SJSA1 (cell line): ENCODE measurements at places on chromosomes 2 and 18.

DNA sequence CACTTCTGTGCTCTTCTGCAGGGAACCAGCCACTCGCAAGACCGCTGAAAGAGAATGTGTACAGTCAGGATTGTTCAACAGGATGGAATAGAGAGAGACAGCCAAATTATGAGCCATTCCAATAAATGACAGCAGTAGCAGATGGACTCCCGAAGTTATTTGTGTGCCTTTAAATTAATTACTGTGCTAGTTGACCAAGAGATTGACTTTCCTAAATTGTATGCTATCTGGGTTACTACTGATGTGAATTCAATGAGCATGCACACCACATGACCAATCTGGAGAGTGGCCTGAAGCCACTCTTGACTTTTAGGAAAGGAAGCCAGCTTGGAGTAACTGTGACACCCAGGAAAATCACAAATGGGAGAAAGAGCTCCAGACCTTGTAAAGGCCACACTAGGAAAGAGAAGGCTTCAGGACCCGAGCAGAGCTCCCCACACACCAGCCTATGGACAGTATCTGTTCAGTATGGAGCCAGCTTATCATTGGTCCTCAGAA is 52.8 kb downstream of the CHMP3 start:
- no peaks in the 10 kb centered on the region for H3K27me3 ChIP-seq
- H3K4me3 ChIP-seq: no peak overlapping the region
- no peak for DNase-seq
- H3K36me3 ChIP-seq: peaks cover 41% of the 10 kb centered on the region
- H3K4me1 ChIP-seq: no peaks in the 10 kb centered on the region

DNA sequence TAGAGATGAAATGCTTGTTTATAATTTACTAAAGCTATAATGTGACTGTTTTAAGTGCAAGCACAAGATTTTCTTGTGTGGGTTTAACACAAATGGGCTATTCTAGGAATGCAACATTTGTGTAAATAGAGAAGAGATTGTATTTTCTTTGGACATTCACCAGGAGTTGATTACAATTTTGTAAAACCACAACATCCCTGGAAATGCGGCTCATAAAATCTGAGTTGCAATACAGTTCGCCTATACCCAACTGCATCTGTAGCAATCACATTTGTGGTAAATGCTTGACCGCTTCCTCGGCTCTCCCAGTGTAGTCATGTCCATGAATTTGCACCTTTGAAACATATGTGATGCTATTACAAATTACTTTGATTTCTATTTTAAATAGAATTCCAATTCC is 348.7 kb upstream of the CDH20 start:
- no peaks in the 10 kb centered on the region for H3K27me3 ChIP-seq
- H3K36me3 ChIP-seq: no peaks in the 10 kb centered on the region
- H3K27ac ChIP-seq: no peak overlapping the region
- H3K4me1 ChIP-seq: peaks cover 15% of the 10 kb centered on the region
- H3K4me3 ChIP-seq: no peak overlapping the region
- peak; percentile 47 for DNase-seq

GRCh38 chr2:25250331-25251070 is 82.1 kb upstream of the POMC start:
- H3K27ac ChIP-seq: no peak overlapping the region
- no peak overlapping the region for H3K4me3 ChIP-seq
- H3K27me3 ChIP-seq: no peaks in the 10 kb centered on the region
- DNase-seq: no peak
- H3K36me3 ChIP-seq: peaks cover 2% of the 10 kb centered on the region; the same call in 1 of the 2 replicates

GRCh38 chr2:151845481-151845880 is 17.3 kb upstream of the ARL5A start:
- peaks cover 3% of the 10 kb centered on the region; the same call in 1 of the 2 replicates for H3K27me3 ChIP-seq
- DNase-seq: no peak
- H3K4me1 ChIP-seq: no peaks in the 10 kb centered on the region
- H3K27ac ChIP-seq: no peak overlapping the region
- H3K36me3 ChIP-seq: no peaks in the 10 kb centered on the region

- H3K4me3 ChIP-seq: no peak overlapping the region
- H3K4me1 ChIP-seq: no peaks in the 10 kb centered on the region
- no peak for DNase-seq
- H3K36me3 ChIP-seq: no peaks in the 10 kb centered on the region
- H3K27ac ChIP-seq: no peak overlapping the region
- no peaks in the 10 kb centered on the region for H3K27me3 ChIP-seq
Measured at GRCh38 chr2:146523196-146523595, 1321.6 kb upstream of the ACVR2A start.

GRCh38 chr18:58363767-58364540 is 264.9 kb downstream of the ALPK2 start:
- H3K4me1 ChIP-seq: peaks cover 67% of the 10 kb centered on the region
- DNase-seq: peak; percentile 44
- H3K4me3 ChIP-seq: no peak overlapping the region
- H3K27me3 ChIP-seq: no peaks in the 10 kb centered on the region
- H3K36me3 ChIP-seq: peaks cover 44% of the 10 kb centered on the region

DNA sequence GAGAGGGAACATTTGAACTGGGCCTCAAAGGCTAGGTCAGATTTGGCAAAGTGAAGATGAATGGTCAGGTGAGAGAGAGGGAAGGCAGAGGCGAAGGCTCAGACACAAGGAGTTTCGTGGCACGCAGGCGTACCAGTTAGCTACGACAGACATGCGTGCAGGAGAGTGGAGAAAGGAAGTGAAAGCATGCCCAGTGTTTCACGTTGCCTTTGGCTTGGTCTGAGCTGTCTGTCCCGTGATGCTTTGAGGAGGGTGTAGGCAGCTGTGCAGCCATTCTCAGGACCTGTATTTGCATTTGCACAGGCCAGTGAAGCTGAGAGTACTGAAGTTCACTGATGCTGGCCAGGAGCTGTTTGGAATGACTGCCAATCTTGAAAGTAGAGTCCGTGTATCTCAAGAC is 69.5 kb downstream of the HNRNPLL start:
- DNase-seq: no peak
- H3K36me3 ChIP-seq: no peaks in the 10 kb centered on the region

GRCh38 chr18:61984349-61984748 is 91.5 kb upstream of the RNF152 start:
- DNase-seq: no peak
- H3K36me3 ChIP-seq: no peaks in the 10 kb centered on the region
- no peak overlapping the region for H3K27ac ChIP-seq
- H3K4me1 ChIP-seq: no peaks in the 10 kb centered on the region
- H3K4me3 ChIP-seq: no peak overlapping the region
- no peaks in the 10 kb centered on the region for H3K27me3 ChIP-seq

DNA sequence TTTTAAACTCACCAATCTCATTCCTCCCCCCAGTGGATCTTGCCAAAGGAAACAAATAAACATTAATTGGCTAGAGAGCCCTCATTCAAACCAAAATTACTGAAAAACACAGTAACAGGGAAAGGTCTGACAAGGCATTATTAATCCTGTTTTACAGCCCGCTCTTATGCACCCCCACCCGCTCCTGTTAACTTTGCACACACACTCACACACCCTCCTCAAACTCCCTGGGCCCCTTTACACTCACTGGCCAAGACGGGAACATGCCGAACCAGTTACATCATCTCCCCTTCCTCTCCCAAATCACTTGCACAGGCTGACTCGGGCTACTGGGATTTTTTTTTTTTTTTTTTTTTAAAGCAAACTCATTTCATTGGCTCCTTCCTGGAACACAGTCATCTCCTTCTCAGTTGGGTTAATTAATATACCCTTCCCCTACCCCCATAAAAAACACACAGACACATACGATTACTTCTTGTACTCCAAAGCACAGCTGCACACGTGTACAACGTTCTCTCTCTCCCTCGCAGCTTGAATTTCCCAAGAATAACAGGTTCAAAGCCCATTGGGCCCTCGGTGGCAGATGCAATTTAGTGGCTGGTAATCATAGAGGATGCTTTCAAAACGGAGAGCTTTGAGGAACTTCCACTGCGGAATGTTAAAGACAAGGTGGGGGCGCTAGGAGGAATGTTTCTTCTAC is 31.8 kb downstream of the KLF7 start:
- H3K4me1 ChIP-seq: peaks cover 80% of the 10 kb centered on the region
- no peak overlapping the region for H3K4me3 ChIP-seq
- peak; percentile 65 for DNase-seq
- peaks cover 42% of the 10 kb centered on the region for H3K36me3 ChIP-seq
- H3K27me3 ChIP-seq: no peaks in the 10 kb centered on the region
- peak overlapping the region; percentile 79 for H3K27ac ChIP-seq

GRCh38 chr18:58464104-58464625 is 164.7 kb downstream of the ALPK2 start:
- H3K4me1 ChIP-seq: no peaks in the 10 kb centered on the region
- H3K36me3 ChIP-seq: no peaks in the 10 kb centered on the region
- H3K4me3 ChIP-seq: no peak overlapping the region

- no peaks in the 10 kb centered on the region for H3K27me3 ChIP-seq
- no peak for DNase-seq
- no peak overlapping the region for H3K27ac ChIP-seq
- no peaks in the 10 kb centered on the region for H3K36me3 ChIP-seq
- H3K4me1 ChIP-seq: no peaks in the 10 kb centered on the region
- no peak overlapping the region for H3K4me3 ChIP-seq
Measured at GRCh38 chr2:107448160-107448559, 378.5 kb upstream of the RGPD4 start.

DNA sequence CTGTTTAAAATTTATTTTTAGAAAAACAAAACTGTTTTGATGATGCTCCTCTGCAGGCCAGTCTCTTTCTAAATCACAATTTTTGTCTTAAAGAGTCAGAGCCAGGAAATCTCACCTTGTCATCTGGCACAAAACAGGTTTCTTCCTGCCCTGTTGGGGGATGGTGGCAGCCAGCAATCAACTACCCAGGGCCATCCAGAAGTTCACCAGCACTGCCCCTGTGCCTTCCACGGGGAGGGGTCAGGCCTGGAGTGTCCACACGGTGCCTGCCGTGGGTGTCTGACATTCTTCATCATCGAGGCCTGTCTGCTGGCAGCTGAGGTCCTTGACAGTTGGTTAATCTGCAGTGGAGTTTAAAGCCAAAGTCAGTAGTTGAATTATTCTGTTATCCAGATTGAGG is 40.0 kb upstream of the BMP10 start:
- H3K4me3 ChIP-seq: no peak overlapping the region
- DNase-seq: no peak
- no peaks in the 10 kb centered on the region for H3K27me3 ChIP-seq
- no peaks in the 10 kb centered on the region for H3K36me3 ChIP-seq
- no peak overlapping the region for H3K27ac ChIP-seq

- H3K4me1 ChIP-seq: peaks cover 36% of the 10 kb centered on the region
- H3K27ac ChIP-seq: no peak overlapping the region
- no peaks in the 10 kb centered on the region for H3K27me3 ChIP-seq
Measured at GRCh38 chr18:25734336-25734735, 356.1 kb downstream of the SS18 start.

DNA sequence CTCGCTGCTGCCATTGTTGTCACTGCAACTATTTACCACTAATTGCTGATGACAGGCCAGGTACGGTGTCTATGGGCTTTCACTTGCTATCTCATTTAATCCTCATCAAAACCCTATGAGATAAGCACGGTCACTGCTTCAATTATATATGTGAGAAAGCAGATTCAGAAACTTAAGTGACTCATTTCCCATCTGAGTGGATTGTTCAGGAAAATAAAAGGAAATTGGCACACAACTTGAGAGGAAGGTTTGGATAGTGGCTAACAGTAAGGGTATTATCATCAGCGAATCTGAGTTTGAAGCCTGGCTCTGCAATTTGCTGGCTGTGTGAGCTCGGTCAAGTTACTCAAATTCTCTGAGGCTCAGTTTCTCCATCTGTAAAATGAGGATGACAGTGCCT is 196.0 kb downstream of the KCNS3 start:
- H3K27me3 ChIP-seq: no peaks in the 10 kb centered on the region
- no peaks in the 10 kb centered on the region for H3K36me3 ChIP-seq
- no peak for DNase-seq
- no peak overlapping the region for H3K27ac ChIP-seq

- H3K27me3 ChIP-seq: no peaks in the 10 kb centered on the region
- H3K27ac ChIP-seq: no peak overlapping the region
- no peak overlapping the region for H3K4me3 ChIP-seq
- DNase-seq: no peak
- no peaks in the 10 kb centered on the region for H3K36me3 ChIP-seq
Measured at GRCh38 chr18:37285825-37286224, 279.8 kb downstream of the CELF4 start.

DNA sequence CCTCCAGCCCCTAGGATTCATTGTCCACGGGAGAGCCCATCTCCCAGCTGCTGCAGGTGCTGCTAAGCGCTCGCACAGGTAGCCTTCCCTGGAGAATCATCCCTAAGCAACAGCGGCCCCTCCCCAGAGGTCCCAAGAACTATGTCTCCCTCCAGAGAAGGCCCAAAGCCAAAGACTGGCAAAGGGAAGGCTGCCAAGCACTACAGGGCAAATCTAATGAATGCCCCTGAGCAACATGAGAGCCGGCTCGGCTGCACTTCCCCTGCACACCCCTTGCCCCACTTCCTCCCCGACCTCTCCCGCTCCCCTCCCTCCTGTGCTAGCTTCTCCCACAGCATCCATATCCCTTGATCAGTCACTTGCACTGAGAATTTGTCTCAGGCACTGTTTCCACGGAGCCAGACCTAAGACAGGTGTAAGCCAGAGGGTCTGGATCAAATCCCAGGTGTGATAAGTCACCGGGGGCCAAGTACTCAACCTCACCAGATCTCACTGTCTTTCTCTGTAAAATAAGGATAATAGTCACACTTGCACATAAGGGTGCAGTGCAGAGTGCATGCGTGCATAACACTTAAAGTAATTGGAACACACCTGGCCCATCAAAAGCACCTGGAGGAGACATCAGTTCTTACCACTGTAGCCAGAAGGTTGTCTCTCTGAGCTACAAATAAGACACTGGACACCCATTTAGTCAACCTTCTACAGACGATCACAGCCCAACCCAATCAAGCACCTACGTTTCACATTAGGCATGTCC is 20.1 kb upstream of the COL6A3 start:
- H3K4me1 ChIP-seq: peaks cover 59% of the 10 kb centered on the region
- no peaks in the 10 kb centered on the region for H3K27me3 ChIP-seq
- no peaks in the 10 kb centered on the region for H3K36me3 ChIP-seq
- no peak overlapping the region for H3K4me3 ChIP-seq
- DNase-seq: no peak

GRCh38 chr2:72092111-72092510 is 55.6 kb downstream of the CYP26B1 start:
- DNase-seq: no peak
- H3K4me3 ChIP-seq: no peak overlapping the region
- no peaks in the 10 kb centered on the region for H3K36me3 ChIP-seq
- no peaks in the 10 kb centered on the region for H3K27me3 ChIP-seq
- no peak overlapping the region for H3K27ac ChIP-seq

DNA sequence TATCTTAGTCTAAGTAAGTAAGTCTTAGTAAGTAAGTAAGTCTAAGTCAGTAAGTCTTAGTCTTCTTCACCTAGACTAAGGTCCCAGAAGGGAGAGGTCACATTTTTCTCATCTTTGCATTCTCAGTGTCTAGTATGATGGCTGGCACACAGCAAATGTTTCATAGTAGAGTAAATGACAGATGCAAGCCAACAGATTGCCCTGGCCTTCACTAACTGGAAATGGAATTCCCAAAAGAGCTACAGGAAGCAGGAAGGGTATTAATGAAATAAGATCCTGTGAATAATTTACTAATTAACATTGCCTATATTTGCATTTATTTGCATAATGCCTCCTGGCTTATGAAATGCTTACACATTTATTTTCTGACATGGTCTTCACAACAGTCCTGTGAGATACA is 221.6 kb downstream of the RAD51AP2 start:
- no peak for DNase-seq
- no peak overlapping the region for H3K4me3 ChIP-seq
- H3K27me3 ChIP-seq: no peaks in the 10 kb centered on the region
- no peak overlapping the region for H3K27ac ChIP-seq
- no peaks in the 10 kb centered on the region for H3K36me3 ChIP-seq
- H3K4me1 ChIP-seq: peaks cover 6% of the 10 kb centered on the region; the same call in 1 of the 2 replicates
